Stimulated activated CD4-positive, alpha-beta T cell treated with anti-CD3 and anti-CD28 coated beads, Interleukin-1b, Interleukin-23, amount 100 ng/mL, for 24 hours (primary cell): ENCODE measurements at places on chromosomes 3 and 15.

DNA sequence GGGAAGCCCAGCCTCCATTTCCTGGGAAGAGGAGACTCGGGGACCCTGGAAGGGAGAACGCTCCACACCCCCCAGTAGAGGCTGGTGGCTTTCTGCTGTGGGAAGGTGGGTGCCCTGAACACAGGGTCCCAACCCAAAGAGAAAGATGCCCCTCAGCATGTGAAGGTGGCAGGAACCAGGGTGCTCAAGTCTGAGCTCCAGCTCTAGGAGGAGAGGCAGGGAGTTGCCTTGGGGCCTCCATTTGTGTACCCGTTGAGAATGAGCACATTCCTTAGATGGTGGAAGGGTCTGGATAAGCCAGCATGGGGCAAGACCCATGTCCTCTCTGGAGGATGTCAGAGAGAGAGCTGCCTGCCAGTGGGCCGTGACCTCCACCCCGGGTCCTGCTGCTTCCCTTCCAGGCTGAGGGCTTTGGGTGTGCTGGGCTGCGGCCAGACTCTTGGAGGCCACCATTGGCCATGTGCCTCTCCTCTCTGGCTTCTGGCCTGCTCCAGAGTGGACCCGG, 212.4 kb downstream of the TBC1D2B start:
- no peak for DNase-seq

DNA sequence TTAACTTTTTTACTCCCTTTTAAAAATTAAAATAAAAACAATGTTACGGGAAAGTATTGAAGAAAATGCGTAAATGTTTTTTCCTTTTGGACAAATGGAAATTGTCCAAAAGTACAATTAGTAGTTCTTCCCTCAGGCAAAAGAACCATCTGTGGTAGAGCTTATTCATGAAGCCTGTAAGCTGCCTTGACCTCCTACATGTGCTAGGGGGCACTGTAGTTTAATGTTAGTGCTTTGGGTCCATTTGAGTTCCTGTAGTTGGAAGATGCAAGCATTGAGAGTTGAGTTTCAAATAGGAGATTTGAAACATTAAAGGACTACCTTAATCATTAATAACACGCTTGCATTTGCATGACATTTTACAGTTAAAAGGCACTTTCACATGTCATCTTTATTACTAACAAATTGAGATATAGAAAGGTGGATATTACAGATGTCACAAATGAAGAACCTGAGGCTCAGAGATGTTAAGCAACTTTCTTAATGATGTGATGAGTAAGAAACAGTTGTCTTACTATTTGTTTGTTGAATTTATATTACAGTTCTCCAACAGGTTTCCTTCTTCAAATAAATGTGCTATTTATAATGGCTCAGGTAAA, 1.8 kb upstream of the ZNF385D start:
- DNase-seq: no peak

GRCh38 chr3:58217209-58217811, 6.5 kb upstream of the DNASE1L3 start:
- DNase-seq: no peak

DNA sequence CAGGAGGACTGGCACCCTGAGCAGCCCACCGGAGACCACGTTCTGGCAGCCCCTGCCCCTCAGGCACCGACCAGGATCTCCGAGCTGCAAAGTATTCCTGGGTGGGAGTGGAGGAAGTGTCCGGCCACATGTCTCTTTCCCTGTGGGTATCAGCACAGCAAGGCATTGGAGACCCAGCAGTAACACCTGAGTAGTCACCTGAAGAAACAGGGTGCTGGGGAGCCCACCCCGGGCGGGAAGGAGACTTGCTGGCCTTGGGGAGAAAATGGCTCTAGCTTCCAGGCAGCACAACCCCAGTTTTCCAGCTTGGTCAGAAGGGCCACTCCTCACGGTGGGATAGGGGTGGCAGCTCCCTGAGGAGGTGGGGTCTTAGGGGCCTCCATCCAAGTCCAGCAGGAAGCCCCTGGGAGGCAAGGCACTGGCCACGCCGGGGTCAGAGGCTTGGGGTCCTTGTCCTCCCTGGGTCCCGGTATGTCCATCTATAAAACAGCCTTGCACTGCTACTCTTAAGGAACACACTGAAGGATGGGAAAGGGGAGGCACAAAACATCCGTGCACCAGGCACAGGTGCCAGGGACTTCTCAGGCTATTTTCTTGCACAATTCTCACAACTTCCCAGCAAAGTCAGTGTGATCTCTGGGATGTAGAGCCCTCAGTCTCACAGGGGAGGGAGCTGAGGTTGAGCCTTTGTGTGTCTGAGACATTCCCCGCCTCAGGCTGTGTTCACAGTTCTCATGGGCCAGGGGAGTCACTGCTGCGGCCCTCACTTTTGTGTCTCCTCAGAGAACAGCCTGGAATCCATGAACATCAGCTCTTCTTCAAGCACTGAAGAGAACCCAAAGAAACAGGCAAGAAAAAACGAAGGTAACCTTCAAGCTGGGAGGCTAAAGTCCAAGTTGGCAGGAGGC, 11.9 kb downstream of the CFAP100 start:
- no peak for DNase-seq

DNA sequence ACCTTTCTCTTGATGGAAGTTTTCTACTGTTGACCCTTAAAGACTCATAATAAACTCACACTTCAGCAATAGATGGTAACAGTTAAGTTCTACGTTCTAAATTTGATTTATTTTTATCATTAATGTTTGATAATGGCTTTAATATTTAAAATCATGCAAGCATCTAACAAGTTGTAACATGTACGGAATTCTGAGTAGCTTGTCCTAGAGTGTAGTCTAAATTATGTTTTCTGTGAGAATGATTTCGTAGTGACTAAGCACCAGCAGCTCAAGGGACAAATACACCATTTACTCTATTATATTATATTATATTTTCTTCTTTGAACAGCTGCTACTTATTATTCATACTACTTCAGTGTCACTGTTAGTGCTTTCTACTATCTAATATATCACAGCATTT, 345.6 kb downstream of the NLGN1 start:
- DNase-seq: no peak

- DNase-seq: no peak
Observed at GRCh38 chr15:73305331-73306211, 63.2 kb downstream of the HCN4 start.

DNA sequence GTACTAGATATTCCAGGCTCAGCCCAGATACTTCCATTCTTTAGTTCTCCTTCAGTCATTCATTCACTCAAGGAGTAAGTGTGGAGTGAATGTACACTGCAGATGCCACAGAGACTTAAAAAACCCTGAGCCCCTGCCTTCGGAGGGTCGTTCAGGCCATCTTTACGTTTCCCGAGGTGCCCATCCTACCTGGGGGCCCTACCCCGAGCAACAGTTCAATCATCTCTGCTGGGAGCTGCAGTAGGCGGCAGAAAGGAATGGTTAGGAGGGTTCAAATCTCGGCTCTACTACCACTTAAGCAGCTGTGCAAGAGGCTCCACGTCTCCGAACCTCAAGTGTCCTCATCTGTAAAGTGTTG, 613 bp downstream of the SEC13 start:
- DNase-seq: no peak

GRCh38 chr15:39801641-39802309, 19.1 kb upstream of the FSIP1 start:
- DNase-seq: no peak
